Skin of body (tissue), 3 donors: ENCODE measurements at places on chromosomes 11 and 22.

- DNase-seq = no peak
Measured at GRCh38 chr11:123316003-123316402, 114.1 kb upstream of the GRAMD1B start.

DNA sequence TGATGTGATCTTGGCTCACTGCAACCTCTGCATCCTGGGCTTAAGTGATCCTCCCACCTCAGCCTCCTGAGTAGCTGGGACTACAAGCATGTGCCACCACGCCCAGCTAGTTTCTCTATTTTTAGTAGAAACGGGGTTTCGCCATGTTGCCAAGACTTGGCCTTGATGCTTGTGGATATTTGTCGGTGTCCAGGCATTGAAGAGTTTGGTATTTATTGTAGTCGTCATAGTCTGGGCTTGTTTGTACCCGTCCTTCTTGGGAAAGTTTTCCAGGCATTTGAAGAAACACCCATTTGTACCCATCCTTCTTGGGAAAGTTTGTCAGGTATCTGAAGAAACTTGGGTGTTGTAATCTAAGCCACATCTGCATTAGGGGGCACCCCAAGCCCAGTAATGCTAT, 28.7 kb downstream of the FCHSD2 start:
- no peak for DNase-seq

DNA sequence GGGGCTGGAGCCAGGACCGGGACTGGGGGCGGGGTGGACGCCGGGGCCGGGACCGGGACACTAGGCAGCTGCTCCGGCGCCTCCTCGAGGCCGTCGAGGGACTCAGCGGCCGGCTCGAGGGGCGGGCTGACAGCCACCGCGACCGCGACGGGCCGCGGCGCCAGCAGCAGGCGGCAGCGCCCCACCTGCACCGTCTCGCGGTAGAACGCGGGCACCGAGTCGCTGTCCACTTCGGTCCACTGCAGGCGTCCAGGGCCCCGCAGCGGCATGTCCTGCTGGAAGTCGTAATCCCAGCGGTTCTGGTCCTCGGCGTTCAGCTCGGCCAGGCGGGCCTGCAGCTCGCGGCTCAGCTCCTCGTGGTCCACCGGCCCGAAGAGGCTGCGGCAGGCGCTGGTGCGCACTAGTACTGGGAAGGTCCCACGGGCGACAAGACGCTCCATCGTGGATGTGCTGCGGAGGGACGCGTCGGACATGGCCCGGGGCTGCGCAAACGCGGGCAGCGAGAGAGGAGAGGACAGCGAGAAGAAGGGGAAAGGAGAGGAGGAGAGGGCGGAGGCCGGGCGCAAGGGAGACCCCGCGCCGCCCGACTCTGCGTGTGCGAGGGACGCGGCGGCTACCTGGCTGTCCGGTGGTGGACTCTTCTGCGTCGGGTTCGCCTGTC, 428 bp downstream of the CDKN1C start:
- DNase-seq = no peak

- DNase-seq = no peak
Measured at GRCh38 chr11:80816966-80817365, 1376.1 kb upstream of the TENM4 start.

GRCh38 chr11:33861386-33861785, 30.5 kb downstream of the LMO2 start:
- no peak for DNase-seq

DNA sequence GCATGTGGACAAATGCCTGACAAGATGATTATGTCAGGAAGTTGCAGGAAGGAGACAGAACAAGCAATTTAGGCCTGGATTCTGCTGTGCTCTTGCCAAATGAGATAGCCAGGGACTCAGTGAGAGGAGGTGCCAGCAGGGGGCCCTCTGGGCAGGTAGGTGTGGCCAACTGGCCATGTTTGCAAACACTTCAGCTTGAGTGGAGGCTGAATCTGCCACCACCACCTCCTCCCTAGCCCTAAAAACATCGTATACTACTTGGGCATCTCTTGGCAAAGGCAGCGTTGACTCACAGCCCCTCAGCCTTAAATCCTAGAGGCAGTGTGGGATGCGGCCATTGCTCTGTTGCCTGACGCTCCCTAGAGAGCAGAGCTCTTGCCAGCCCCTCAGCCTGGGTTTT, 95.1 kb upstream of the PLET1 start:
- DNase-seq = no peak

DNA sequence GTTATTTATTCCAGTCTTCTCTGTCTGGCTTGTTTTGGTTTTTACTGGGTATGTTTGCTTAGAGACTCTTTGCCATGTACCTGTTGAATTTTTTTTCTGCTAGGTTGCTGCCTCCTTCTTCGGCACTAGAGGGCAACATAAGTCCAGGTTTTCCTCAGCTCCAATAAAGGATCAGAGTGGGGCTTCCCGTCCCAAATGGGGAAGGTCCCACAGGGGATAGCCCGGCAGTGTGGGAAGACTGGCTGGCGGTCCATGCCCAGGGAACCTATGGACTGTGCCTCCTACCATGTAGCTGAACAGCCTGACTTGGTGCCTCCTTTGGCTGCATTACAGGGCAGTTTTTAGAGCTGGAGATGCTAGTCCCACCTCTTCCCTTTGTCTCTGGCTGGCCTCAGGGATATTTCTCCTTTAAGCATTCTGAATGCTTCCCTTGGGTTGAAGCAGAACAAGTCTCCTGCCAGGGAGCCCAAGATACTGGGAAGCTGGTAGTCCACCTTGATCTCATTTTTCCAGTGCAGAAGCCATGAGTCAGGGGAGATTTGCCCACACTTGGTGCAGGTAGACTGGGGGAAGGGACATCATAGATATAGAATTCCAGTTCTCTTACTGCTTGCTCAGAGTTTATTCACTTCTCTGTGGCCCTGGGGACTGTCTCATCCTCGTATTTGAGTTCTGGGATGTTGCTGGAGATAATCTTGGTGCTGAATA, 60.2 kb downstream of the BRD1 start:
- DNase-seq = no peak

DNA sequence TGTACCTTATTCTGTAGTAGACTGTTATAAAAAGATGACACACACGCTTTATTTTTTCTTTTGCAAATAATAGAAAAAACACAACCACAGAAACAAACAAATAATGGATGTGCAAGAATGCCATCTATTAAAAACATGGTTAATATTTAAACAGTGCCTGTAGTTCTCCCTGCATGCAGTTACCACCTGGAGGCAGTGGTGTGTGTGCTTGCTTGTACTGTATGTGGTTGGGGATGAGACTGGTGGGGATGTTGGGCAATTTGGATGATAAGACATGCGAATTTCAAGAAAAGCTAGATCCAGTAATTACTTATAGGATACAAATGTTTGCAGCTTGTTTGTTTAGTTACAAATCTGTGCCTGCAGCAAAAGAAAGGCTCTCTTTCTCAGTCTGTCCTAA, 3.6 kb downstream of the C11orf87 start:
- DNase-seq = no peak

- DNase-seq = no peak
Measured at GRCh38 chr22:49355211-49355920, 472.3 kb downstream of the BRD1 start.

DNA sequence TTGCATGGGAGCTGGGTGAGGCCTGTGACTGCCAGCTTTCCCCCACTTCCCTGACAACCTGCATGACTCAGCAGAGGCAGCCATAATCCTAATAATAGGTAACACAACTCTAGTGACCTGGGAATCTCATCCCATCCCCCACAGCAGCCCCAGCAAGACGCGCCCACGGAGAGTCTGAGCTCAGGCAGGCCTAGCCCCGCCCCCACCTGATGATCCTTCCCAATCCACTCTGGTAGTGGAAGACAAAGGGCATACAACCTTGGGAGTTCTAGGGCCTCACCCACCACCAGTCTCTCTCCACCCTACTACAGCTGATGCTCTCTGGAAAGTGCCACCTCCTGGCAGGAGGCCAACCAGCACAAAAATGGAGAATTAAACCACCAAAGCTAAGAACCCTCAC, 60.3 kb downstream of the CWF19L2 start:
- DNase-seq = no peak

GRCh38 chr11:44957776-44958564, 7.3 kb upstream of the TP53I11 start:
- DNase-seq = no peak

DNA sequence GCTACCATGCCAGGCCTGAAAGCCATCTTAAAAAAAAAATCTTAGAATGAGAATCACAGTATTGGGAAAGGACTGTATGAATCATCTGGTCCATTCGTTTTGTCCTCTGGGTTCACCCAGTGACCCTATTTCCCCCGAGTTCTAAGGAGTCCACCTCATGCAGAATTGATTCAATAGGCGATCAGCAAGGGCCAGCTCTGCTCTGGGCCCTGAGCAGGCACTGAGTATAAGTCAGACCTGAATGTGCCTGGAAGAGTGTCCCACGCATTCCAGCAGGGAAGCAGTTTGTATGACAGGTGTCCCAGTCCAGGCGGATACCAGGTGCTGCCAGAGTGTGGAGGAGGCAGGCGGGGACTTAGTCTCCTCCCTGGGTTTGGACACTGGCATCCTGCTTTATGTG, 883 bp upstream of the HMOX1 start:
- DNase-seq = no peak

DNA sequence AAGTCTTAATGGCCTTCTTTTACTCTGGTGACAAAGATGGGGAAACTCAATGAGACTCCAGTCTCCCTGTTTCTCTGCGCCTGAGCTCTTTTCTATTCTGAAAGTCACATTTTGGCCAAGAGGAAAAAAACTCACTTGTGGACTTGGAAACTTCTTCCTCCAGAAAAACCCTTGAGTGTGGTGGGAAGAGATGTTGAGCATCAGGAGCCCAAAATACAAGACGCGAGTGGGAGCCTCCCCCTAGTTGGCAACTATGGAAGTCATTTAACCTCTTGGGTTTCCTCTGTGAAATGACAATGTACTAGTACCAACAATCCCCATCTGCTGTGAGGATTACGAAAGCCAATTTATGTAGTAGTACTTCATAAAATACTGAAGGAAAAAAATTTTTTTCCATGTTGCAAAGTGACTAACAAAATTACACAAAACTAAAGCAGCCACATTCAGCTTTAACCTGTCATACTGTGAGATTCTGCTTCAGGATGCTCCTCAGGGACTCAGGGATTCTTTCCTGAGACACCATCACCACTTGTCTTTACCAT, 524 bp upstream of the SLC25A17 start:
- no peak for DNase-seq

GRCh38 chr22:32016081-32016480, 27.0 kb upstream of the SLC5A1 start:
- DNase-seq = no peak

GRCh38 chr11:112554586-112554985, 293.9 kb upstream of the PLET1 start:
- DNase-seq = no peak
